ENCODE measurements at places on chromosomes 7 and 10.
A peak's percentile ranks its signal among the peaks of the same experiment; 100 is the strongest.

- DNase-seq, result no peak
These were observed 211.4 kb downstream of the SEC23IP start for GRCh38 chr10:120103738-120104560.

- no peak for DNase-seq
These were observed 168.0 kb upstream of the RHEB start for GRCh38 chr7:151687523-151688235.

- DNase-seq, result no peak
These were observed 55.8 kb downstream of the CNOT4 start for GRCh38 chr7:135454060-135454459.

DNA sequence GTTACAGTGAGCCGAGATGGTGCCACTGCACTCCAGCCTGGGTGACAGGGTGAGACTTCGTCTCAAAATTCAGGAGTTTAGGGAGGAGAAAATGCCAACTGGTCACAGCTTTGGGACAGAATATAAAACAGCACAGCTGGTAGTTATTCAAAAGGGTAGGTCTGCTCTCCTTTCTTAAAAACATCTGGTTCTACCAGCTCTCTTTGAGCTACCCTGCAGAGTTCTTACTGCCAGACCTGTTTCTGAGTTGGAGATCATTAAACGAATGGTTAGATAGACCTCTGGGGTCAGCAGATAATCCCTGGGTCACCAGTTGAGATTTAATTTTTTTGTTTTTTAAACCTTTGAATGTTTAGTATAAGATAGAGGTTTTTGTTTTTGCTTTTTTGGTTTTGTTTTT, 52.6 kb downstream of the MCU start:
- DNase-seq, result no peak

DNA sequence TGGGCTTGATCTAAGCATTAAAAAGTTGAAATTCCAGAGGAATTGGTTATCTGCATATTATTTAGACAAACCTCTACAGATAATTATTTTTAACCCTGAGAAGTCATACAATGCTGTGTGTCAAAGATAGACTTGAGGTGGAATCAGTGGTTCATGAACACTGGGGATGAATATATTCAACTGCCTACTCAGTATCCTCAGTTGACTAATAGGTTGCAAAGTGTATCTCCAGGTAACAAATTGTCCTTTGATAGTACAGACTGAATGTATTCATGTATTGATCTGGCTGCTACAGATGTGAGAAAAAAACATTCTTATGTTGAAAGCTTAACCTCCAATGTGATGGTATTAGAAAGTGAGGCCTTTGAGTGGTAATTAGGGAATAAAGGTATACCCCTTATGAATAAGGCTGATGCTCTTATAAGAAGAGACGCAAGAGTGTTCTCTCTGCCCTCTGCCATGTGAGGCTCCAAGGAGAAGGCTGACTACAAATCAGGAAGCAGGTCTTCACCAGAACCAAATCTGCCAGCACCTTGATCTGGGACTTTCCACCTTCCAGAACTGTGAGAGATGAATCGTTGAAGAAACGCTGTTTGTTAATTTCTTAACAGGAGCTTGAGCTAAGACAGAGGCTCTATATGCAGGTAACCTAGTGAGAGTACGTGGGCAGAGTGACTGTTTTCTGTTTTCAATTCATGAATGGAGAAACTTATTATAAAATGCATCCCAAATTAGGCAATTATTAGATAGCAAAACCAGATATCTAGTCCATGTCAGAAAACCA, 7.5 kb downstream of the MRPL32 start:
- DNase-seq, result no peak

- no peak for DNase-seq
These were observed 2.5 kb upstream of the AVPI1 start for GRCh38 chr10:97689559-97690020.

- DNase-seq, result no peak
These were observed 81.3 kb upstream of the LRRN3 start for GRCh38 chr7:111009526-111010040.

- no peak for DNase-seq
These were observed 322.5 kb upstream of the ZMIZ1 start for GRCh38 chr10:78746155-78746763.

GRCh38 chr7:6320791-6321190, 48.4 kb upstream of the CYTH3 start:
- no peak for DNase-seq

- DNase-seq, result no peak
These were observed 69.7 kb upstream of the ANTXRL start for GRCh38 chr10:46216836-46217751.

DNA sequence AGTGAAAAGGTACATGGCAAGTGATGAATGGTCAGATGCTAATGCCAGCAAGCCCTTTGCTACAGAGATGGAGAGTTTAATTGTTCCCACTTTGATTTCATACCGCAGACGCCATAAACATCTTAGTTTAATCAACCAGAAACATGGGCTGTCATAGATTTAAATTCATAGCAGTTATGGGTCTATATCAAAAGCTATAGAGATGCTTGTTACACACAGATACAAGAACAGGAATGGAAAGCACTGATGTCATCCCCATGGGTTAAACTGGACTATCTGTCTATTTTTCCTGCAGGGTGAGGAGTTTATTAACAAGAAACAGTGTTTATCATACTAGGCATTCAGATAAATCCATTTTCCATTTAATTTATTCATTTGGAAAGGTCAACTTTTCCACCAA, 409.2 kb downstream of the NRG3 start:
- DNase-seq, result no peak

DNA sequence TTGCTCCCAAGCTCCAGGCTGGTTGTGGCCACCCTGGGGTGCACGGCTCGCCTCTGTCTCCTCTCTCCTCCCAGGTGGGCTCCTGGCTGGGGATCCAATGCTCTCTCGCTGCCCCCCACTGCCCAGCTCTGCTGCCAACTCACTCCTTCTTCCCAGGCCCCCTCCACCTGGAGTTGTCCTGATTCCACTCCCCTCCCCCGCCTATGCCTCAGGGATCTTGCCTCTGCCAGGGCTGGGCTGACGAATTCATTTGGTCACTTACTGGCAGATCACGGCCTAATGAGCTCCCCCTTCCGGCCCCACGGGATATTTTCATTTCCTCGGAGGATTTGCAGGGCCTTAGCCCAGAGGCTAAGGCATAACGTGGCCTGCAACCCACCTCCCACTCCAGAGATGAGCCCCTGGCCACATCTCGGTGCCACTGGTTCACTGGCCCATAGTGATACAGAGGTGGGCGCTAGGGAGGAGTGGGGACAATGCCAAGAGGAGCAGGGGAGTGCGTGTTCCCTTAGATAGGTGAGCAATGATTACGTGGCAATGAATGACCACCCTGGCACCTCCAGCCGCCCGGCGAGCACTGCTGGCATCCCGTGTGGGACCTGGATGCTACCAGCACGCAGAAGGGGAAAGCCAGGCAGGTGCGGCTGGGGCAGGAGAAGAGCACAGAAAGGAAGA, 344.6 kb upstream of the SHH start:
- no peak for DNase-seq

DNA sequence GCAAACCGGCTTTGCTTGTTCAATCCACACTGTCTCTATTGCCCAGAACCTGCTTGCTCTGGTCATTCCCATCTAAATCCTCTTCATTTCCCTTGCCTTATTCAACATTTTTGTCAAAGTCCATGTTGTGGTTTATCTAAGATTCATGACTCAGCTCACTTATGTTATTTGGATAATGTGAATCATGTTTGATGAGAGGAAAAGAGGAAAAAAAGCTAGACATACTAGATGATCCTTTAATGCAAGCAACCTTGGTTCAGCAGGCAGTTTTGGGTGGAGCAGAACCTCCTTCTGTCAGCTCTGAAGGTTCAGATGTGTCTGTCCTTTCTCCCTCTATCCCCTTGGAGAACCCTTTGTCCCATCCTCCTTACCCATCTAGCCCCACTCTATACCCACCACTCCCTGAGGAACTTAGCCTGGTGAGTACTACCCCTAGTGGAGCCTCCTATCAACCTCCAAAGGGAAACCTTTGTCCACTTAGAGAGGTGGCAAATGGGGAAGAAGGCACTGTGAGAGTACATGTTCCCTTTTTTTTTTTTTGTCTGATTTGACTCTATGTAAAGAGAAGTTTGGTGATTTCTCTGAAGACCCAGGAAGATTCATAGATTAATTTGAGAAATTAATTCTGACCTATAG, 2.1 kb upstream of the SAMD9L start:
- DNase-seq, result no peak

DNA sequence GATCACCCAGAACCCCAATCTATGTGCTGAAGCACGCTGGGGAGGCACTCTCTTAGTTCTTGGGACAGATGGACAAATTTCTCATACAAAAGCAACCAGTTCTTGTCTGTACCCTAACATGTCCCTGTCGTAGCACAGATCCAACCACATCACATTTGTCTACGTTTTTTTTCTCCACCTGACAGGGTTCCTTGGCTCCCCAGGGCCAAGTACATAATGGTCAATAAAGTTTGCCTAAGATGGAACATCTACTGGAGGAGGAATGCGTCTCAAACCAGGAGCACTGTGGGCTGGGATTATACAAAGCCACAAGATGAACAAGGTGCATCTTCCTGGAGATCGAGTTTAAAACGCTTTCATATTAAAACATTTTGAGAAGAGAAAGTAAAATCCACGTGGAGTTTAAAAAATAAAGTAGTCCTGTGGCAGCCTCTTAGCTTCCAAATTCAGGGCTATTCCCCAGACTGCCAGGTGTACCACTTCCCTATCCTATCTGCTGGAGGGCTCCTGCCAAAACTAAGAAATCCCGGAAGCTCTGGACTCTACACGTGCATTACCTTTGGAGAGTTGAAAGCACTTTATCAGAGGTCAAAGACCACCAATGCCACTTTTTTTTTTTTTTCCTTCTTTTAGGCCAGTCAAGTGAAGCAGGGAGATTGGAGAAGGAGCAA, 1.4 kb downstream of the TMEM243 start:
- DNase-seq, result no peak

GRCh38 chr10:106971411-106971831, 193.1 kb downstream of the SORCS1 start:
- DNase-seq, result no peak

- DNase-seq, result peak; percentile 6
These were observed 174.5 kb upstream of the PPP2R2D start for GRCh38 chr10:131726076-131726880.

GRCh38 chr7:100544967-100545359, 6.0 kb downstream of the AGFG2 start:
- no peak for DNase-seq

DNA sequence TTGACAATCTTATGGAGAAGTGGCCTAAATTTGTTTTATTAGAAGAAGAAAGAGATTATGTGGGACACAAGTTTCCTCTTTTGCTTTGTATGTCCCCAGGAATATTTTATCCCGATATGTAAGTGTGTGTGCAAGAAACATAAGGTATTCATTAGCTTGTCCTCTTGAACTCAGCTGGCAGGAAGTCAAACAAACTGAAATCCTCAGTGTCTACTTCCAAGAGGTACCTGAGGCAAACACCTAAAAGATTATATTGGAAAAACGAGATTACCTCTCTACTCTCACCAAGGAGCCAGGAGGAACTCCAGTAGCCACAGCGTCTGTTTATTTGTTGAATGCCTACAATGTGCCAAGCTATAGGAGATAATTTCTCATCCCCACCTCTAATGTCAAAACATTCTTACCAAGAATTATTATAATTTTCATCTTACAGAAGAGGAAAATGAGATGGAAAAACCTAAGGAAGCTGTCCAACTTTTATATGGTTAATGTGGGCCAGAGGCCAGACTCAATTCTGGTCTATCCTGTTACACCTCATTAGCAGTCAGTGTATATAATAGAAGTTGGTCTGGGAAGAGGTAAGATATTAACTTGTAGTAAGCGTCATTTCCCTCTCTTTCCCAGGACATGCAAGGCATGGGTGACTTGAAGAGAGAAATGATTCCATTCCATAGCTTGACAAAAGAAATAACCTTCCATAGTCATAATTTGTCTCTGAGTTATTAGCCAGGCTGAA, 692.7 kb downstream of the MAGI2 start:
- DNase-seq, result no peak

DNA sequence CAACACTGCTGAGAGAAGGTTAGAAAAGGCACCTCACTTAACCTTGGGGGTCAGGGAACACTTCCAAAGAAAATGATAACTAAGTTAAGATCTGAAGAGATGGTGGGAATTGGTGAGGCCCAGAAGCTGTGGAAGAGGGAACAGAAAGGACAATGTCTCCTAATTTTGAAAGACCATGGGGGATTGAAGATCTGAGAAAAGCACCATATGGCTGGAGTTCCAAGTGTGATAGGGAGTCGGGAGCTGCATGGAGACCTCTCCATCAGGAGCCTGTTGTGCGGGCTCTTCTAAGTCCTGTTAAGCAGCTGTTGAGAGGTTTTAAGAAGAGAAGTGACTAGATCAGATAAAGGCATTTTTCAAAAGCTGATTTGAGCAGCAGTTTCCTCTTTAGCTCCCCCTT, 254.3 kb downstream of the CDK14 start:
- DNase-seq, result no peak

DNA sequence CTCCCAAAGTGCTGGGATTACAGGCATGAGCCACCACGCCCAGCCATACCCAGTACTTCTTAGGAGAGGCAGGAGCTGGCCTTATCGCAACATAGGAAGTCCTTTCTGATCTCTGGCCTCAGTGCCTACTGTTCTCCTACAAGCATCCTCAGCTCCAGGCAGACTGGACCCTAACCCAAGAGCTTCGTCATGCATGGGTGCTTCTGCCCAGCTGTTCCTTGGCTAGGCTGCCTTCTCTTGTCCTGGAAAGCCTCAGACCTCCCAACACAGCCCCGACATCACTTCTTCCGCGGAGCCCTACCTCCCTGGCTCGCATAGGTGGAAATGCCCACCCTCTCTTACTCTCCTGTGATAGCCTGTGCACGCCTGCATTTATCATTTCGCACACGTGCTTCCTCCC, 15.8 kb downstream of the BCL7B start:
- no peak for DNase-seq

GRCh38 chr10:31697271-31698180, 231.1 kb downstream of the ARHGAP12 start:
- peak; percentile 16 for DNase-seq

DNA sequence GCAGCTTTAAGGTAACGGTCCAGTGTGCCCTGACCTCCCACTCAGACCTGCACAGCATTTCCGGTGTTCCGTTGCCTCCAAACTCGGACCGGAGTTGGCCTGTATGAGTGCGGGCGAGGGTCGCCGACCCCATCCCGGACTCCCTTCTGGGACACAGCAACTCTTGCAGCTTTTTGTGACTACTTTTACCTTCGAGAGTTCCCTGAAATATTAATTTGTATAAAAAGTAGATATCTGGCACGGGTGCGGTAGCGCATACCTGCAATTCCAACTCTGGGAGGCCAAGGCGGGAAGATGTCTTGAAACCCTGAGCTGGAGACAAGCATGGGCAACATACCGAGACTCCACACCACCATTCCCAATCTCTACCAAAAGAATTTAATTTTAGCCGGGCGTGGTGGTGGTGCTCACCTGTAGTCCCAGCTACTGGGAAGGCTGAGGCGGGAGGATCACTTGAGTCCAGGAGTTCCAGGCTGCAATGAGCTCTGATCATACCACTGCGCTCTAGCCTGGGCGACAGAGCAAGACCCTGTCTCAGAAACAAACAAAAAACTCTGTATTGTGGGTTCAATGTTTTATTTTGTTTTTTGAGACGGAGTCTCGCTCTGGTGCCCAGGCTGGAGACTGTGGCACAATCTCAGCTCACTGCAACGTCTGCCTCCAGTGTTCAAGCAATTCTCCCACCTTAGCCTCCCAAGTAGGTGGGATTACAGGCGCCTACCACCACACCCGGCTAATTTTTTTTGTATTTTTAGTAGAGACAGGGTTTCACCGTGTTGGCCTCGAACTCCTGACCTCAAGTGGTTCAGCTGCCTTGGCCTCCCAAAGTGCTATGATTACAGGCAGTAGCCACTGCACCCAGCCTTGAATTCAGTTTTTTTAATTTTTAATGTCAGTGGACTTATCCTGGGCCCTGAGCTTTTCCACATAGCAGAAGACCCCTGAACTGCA, 1.1 kb upstream of the PPP1R35 start:
- no peak for DNase-seq

GRCh38 chr10:120368338-120368737, 88.7 kb upstream of the PLPP4 start:
- DNase-seq, result no peak
